ENCODE measurements at places on chromosomes 4 and X.

GRCh38 chr4:52038103-52038912 is at the start of gene SGCB:
SGCB (minus strand) TSS chr4:52038299; CDS start chr4:52038259, 40 bp downstream.
- peak; percentile 68 for DNase-seq

- peak; percentile 56 for DNase-seq
These were observed 31.1 kb downstream of the ACOX3 start for GRCh38 chr4:8409264-8410065.

GRCh38 chr4:1983846-1984405 is 24.8 kb downstream of the NELFA start:
- DNase-seq = no peak

DNA sequence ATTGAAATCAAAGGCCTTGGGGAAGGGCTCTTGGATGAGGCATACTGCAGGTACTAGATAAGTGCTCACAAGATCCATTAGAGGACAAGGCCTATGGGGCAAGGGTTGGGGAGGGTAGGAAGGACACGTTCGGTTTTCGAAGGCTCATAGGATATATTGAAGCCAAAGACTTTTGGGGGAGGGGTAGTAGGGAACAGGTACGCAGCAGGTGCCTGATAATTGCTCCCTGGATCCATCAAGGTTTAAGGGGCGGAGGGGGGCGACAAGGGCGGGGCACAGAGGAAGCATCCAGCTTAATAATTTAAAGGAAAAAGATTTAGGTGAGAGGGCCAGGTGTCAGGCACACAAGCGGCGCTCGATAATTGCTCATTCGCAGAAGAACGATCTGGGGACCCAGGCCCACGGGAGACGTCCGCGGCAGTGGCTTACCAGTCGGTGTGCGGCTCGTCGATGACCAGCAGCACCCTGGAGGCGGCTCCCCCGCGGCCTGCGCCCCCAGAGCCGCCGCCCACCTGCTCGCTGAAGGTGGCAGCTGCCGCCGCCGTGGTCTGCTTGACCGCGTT is 653 bp downstream of the SYN1 start:
- no peak for DNase-seq

DNA sequence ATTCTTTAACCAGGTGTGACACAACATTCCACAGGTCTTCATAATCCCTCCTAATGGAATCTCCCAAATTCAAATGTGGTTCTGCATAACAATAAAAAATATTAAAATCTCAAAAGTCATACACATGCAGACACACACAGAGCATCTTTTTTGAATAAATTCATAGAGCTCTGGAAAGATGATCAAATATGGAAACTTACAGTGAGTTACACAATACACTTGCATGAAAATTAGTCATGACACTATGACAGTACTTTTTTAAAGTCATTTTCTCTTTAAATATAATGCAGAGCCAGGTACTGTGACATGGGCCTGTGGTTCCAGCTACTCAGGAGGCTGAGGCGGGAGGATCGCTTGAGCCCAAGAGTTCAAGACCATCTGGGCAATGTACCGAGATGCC is 38.9 kb downstream of the DDX60L start:
- DNase-seq = no peak

DNA sequence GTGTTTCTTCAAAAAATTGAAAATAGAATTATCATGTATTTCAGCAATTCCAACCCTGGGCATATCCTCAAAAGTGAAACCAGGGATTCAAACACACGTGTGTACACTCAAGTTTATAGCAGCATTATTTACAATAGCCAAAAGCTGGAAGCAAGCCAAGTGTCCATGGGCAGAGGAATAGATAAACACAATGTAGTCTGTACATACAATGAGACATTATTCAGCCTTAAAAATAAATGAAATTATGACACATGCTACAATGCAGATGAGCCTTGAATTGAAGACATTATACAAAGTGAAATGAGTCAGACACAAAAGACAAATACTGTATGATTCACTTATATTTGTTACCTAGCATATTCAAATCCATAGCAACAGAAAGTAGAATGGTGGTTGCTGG is 853.4 kb downstream of the STIM2 start:
- DNase-seq = no peak

DNA sequence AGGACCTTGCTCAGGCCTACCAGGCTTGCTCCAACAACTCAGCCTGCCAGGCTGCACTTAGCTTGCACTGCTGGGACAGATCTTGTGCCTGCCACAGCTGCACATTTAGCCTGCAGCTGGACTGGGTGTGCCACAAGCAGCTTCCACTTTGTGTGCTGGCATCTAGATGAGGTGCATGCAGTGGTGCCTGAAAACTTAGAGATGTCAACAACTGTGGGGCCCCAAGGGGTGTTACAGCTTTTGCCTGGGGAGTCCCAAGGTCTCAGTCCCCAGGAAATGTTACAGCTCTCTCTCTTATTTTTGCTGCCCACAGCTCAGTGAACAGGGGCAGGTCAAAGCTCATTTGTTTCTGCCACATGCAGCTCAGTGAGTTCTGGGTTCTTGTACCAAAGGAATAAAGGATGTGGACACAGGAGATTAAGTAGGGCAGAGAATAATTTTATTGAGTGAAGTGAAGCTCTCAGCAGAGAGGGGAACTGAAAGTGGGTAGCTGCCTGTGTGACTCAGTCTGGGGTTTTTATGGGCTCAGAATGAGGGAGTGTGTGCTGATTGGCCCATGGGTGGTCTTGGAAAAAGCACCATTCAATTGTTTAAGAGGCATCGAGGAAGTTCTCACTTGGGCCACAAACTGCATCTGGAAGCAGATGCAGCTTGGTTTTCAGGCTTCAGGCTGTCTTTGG is 828.3 kb downstream of the TECRL start:
- DNase-seq = no peak

- DNase-seq = no peak
These were observed 116.1 kb downstream of the SHROOM3 start for GRCh38 chr4:76550966-76551780.

GRCh38 chr4:43471950-43472349 is 579.4 kb downstream of the GRXCR1 start:
- no peak for DNase-seq

- DNase-seq = no peak
These were observed 1.3 kb downstream of the SPATA18 start for GRCh38 chr4:52052475-52052780.

GRCh38 chrX:153969125-153969903 is 2.3 kb downstream of the HCFC1 start:
- no peak for DNase-seq

DNA sequence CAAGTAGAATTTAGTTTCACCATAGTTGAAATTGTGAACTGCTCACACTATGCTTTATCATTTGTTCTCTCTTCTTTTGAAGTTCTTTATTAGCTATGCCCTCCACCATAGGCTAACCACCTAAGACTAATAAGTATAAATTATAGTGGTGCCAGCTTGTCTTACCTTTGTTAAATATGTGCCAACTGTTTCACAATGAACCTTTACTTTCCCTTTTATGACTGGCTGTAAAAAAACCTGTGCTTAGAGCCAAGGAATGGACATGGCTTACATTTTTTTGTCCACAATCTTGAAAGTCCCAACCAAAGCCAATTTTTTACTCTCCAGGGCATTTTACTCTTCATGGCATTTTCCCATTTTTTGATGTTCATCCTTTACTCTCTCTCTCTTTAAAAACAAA is 123.5 kb upstream of the LEF1 start:
- DNase-seq = no peak

- peak; percentile 62 for DNase-seq
These were observed 5.7 kb downstream of the TCEANC start for GRCh38 chrX:13658602-13659001.

DNA sequence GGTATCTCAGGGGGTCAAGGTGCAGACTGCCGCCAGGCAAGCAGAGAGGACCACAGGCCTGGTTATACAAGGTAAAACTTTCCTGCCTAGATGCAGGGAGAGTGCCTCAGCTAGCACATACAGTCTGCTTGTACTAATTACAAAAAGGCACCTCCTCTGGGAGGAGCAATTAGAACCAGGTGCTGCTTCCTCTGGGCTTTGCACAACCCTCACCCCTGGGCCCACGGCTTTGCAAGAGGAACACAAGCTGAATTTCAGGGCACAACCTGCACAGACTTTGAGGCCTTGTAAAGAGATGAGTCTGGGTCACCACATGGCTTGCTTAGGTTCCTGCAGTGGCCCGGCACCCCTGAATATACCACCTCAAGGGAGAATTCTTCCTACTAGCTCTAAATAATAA is 9.2 kb upstream of the CITED1 start:
- DNase-seq = no peak

GRCh38 chr4:72449705-72450104 is 119.3 kb downstream of the ADAMTS3 start:
- DNase-seq = no peak

- no peak for DNase-seq
These were observed 9.0 kb upstream of the HNRNPD start for GRCh38 chr4:82382751-82383150.

DNA sequence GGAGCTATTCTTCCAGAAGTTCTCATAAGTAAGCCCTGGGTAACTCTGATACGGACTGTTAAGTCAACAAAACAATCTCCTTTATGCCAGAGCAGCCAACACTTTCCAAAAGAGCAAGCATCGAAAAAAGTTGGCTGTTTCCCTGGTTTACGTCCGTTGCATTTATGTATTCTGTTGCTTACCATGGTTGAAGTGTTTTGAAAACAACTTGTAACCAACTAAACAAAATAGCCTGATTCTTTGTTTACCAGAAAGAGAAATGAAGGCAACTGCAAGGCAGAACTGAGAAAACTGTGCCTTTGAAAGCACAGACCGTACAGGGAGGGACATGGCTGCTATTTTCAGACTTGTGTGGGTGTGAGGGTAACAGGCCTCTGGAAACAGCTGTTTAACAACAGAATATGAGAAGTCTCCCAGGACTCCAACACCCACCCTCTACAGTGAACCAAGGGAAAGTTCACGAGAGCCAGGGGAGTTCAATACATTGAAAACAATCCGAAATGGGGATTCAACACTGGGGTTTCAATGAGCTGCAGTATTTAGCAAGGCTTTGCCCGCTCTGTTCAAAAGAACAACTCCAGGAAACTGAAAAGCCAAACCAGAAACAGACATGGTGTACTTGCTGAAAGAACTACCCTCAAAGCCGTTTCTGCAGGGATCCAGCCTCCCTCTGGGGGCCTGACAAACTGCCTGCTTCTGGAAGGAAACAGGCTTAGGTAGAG is 95.8 kb upstream of the EGFL6 start:
- DNase-seq = peak; percentile 26

- DNase-seq = no peak
These were observed 45.1 kb upstream of the TSPAN7 start for GRCh38 chrX:38516196-38516774.

DNA sequence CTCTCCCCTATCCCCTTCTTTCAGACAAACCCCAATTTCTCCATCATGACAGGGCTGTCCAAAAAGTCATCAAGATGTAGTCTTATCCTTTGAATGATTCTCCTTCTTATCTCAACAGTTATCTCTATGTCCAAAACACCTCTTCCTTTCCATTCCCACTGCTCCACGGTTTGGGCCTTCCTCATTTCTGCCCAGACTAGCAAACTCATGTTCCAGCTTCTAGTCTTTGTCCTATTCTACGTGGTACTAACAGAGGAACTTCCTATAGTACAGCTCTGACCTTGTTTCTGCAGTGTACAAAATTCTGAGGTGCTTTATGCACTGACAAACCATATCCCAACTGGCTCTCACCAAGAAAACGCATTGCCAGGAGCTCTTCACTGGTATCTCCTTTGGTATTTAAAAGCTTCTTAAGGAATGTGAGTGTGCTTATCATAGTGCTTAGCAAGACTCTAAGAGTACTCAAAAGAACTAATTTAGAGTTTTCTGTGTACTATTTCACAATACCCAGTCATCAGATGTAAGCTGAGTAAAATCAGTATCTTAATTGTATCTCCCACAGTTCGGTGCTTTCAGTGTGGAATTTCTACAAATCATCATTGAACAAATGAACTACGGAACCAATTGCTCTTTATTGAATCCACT is 65.5 kb downstream of the MAML3 start:
- no peak for DNase-seq

DNA sequence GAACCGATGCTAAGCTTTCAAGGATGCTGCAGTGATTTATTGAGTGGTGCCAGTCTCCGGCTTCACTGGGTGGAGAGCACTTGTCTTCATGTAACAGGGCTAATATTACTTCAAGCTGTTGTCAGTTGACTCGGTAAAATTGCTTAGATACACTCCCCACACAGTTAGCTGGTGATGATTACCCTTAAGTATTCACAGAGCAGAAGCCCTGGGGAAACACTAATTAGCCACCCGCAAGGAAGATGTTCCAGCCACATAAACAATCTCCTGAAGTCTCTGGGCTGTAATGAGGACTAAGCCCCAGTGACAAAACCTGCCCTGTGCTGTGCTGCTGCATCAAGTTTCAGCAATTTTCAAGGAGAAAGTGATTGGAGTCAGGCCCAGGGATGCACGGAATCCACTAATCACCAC is 37.3 kb upstream of the GK2 start:
- no peak for DNase-seq

DNA sequence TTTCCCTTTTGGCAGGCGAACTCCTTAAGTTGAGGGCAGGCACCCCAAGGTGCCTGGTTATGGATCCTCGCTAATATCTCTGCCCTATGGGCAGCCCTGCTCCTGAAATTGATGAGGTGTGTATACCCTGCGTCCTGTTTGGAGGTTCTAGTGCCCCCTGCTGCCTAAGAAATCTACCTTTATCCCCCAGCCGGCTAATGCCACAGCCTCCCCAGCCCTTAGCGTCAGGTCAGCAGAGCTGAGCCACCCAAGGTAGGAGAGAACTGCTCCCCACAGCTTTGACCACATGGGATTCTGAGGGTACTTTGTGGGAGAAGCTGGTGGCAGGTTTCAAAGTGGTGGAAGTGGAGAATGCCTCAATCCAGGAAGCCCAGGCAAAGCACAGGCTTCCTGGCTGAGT is 50.8 kb downstream of the ANAPC4 start:
- DNase-seq = no peak

GRCh38 chr4:47926667-47927258 is 12.4 kb upstream of the NFXL1 start:
- peak; percentile 47 for DNase-seq

GRCh38 chrX:29376584-29376983 is 789.3 kb downstream of the IL1RAPL1 start:
- DNase-seq = no peak

- no peak for DNase-seq
These were observed 29.2 kb downstream of the NKX1-1 start for GRCh38 chr4:1376841-1377605.

DNA sequence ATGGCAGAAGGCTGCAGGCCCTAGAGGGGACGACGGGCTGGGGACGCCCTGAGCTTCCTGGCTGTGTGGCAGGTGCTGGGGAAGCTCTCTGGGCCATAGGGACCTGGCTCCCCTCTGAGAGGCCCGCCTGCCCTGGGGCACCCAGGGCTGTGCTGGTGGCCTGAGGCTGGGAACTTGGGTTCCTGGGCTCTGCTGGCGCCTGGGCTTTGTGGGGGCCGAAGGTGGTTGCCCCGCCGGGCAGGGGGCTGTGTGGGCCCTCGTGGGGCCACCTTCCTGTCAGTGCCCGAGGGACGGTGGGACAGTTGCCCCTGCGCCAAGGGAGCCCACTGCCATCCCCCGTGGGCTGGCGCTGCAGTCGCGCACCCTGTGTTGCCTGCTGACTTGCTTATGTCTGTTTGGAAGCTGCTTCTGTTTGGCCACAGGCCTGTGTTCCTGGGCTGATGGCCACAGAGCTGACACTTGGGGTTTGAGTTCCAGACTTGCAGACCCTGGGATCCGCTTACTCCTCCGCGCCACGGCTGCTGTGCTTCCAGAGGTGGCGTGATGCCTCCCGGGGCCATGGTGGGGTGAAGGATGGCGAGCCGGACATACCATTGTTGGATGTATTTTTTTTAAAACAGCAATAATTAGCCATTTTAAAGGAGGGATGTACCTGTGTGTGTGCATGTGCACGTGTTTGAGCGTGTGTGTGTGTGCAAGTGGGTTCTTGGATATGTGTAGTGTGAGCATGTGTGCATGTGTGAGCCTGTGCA is 8.5 kb downstream of the NAT8L start:
- DNase-seq = peak; percentile 12
